ENCODE measurements at places on chromosomes 16 and 17.

GRCh38 chr16:87425941-87426340 is 33.8 kb downstream of the MAP1LC3B start:
- no peaks in the 10 kb centered on the region for H3K36me3 ChIP-seq
- no peak for DNase-seq
- H3K27ac ChIP-seq: no peak overlapping the region
- no peak overlapping the region for H3K4me3 ChIP-seq
- no peaks in the 10 kb centered on the region for H3K27me3 ChIP-seq

GRCh38 chr17:83156408-83156807 is 77.0 kb downstream of the METRNL start:
- H3K27me3 ChIP-seq: no peaks in the 10 kb centered on the region
- no peaks in the 10 kb centered on the region for H3K4me1 ChIP-seq
- no peak overlapping the region for H3K4me3 ChIP-seq

DNA sequence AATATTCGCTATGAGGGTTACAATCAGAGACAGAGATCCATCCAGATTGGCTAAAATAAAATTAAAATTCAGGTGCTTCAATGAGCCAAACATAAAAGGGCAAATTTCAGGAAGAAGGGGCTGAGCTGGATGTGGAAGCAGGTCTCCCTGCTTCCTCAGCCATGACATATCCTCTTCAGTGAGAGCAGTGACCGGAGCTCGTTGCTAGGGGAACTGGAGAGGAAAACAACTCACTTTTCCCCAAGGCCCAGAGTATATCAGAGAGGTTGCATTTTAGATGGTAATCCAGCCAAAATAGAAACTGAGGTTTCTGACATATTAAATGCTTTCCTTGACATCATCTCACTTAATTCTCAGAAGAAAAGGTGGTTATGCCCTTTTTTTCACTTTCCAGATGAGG is 503.5 kb downstream of the HS3ST4 start:
- no peak overlapping the region for H3K4me3 ChIP-seq
- peak overlapping the region; percentile 51 for H3K27ac ChIP-seq
- no peaks in the 10 kb centered on the region for H3K36me3 ChIP-seq
- peaks cover 9% of the 10 kb centered on the region for H3K4me1 ChIP-seq

GRCh38 chr17:62164747-62165722 is 100.0 kb upstream of the MED13 start:
- DNase-seq: no peak
- H3K36me3 ChIP-seq: no peaks in the 10 kb centered on the region
- no peak overlapping the region for H3K4me3 ChIP-seq
- no peaks in the 10 kb centered on the region for H3K27me3 ChIP-seq
- no peak overlapping the region for H3K27ac ChIP-seq
